Lower lobe of right lung (tissue), 2 donors: ENCODE measurements at places on chromosomes 1 and 21. TPM values are rescaled to one million over a fixed set of nuclear protein-coding genes. Genes with fewer than 3 reads are reported as not detected.

The GBP4 gene
- 41.0 TPM for total RNA-seq

- no peaks in the 10 kb centered on the region for H3K27me3 ChIP-seq
- H3K4me1 ChIP-seq, result peaks cover 11% of the 10 kb centered on the region
- H3K36me3 ChIP-seq, result no peaks in the 10 kb centered on the region
- peak overlapping the region; percentile 89 for H3K4me3 ChIP-seq
- peak; percentile 74 for DNase-seq
- peak overlapping the region; percentile 89 for H3K27ac ChIP-seq
Measured at GRCh38 chr1:113390871-113391648, 745 bp downstream of the MAGI3 start.

GRCh38 chr1:200174525-200175295 lies 147.2 kb downstream of the NR5A2 start:
- H3K27ac ChIP-seq, result no peak overlapping the region
- no peaks in the 10 kb centered on the region for H3K36me3 ChIP-seq
- H3K4me3 ChIP-seq, result no peak overlapping the region
- DNase-seq, result no peak

- no peaks in the 10 kb centered on the region for H3K27me3 ChIP-seq
- no peak for DNase-seq
- no peaks in the 10 kb centered on the region for H3K36me3 ChIP-seq
- H3K27ac ChIP-seq, result no peak overlapping the region
- H3K4me3 ChIP-seq, result no peak overlapping the region
Measured at GRCh38 chr1:173112129-173112528, 61.4 kb upstream of the TNFSF18 start.

DNA sequence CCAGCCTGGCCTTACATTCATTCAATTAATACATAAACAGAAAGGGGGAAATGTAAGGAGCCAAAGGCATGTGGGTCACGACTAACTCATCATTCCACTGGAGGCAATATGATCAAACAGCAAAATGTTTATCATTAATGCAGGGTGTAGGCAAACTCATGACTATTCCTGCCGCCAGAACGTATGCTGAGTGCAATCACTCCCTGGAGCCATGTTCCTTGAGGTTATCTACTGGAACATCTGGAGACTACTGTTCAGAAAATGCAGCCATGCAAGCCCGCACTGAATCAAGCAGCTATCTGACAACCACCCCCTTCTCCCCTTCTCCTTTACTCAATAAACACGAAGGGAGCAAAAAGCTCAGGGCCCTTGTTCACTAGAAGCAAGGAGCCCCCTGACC lies 267.6 kb downstream of the COL11A1 start:
- H3K4me1 ChIP-seq, result no peaks in the 10 kb centered on the region
- no peaks in the 10 kb centered on the region for H3K36me3 ChIP-seq
- no peak overlapping the region for H3K27ac ChIP-seq
- no peak for DNase-seq
